HS-27A (cell line): ENCODE measurements at places on chromosomes 5 and 9.

- peak; percentile 38 for DNase-seq
Measured at GRCh38 chr5:146669656-146670055, 153.7 kb upstream of the GPR151 start.

DNA sequence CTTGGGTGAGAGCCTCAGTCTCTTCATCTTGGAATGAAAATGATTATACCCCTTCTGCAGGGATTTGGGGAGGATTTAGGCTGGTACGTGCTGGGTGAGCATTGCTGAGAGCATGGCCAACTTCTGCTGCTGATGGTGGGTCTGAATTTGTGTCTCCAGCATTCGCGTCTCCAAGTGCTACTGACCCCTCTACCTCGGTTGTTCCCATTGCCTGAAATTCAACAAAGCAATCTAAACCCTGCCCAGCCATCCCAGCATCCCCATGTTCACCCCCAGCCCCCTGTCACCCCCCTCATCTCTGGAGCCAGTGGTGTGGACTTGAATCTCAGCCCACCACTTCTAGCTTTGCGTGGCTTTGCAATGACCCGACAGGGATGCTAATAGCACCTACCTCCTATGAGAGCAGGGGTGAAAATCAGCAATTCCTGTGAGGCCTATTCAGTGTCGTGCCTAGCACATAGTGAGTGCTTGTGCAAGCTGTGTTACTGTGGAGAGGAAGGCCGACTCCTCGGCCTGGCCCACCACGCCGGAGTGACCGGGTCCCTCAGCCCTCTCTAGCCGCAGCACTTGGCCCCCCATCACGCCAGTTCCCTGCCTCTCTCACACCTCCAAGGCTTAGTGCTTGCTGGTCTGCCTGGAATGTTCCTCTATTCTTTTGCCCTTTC lies 43.4 kb upstream of the SH3PXD2B start:
- no peak for DNase-seq

DNA sequence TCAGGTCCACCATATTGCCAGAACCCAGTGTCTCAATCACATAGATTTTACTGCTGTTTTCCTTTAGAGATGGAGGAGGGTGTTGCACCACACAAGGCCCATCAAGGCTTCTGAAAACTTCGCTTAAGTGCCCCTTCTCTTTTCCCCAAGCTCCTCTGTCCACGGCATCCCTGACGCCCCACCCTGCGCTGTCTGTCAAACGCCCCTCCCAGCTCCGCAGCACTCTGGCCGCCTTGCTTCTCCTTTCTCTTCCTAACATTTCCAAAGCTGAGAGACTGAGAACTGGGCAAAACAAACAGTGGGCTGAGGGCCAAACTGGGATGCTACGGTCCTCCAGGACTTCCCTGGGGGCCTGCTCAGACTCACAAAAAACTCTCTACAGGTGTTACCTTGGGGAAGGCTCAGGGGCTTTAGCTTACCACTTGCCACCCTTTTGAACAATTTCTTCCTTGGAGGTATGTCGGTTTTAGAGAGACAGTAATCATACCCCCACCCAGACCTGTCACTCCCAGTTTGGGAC lies 28.3 kb upstream of the ERGIC1 start:
- no peak for DNase-seq

GRCh38 chr9:3850098-3850497 lies 324.3 kb upstream of the RFX3 start:
- no peak for DNase-seq

DNA sequence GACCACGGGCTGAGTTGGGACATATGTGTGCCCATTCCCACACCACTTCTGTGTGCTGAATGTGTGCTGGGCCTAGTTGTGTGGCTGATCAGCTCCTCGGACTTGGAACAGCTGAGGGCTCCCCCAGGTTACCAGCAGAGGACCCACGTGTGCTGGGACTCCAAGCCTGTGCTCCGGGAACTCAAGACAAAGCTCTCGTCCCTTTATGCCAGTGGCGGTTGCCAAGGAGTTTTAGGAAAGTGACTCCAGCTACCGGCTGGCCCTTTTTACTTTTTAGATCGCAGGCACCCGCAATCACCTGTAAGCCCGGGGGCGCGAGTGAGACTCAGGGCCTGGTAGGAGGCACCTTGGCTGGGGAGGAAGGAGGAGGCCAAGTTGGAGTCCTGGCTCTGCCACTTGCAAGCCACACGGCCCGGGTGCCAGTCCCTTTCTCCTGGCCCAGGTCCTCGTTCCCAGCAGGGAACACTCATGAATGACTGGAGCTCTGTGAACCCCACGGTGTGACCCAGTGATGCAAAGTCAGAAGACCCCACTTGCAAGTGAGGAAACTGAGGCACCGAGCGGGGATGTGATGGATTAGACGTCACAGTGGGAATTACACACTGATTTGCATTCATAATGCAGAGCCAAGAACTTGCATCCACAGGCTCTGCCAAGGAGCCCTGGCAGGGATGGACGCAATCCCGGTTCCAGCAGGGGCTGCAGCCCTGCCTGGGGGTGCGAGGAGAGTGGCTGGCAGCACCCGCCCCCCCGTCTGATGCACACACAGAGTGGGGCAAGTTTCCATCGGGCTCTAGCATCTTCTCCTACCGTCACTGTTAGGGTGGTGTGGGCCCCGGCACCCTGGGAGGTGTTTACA lies 26.9 kb downstream of the CRB2 start:
- DNase-seq: no peak

DNA sequence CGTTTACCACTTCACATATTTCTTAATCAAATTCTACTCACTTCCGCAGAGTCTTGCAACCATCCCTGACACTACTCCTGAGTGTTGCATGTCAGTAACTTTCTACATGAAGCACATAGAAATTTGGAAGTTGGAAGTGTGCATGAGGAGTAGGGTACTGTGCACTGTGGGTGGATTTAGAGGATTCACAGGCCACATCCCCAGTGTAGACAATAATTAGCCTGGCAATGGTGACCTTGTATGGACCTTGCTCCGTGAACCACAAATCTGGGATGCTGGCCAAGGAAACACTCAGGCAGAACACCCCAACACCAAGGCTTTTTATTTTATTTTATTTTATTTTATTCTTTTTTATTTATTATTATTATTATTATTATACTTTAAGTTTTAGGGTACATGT lies 25.5 kb downstream of the CTSL start:
- DNase-seq: no peak

DNA sequence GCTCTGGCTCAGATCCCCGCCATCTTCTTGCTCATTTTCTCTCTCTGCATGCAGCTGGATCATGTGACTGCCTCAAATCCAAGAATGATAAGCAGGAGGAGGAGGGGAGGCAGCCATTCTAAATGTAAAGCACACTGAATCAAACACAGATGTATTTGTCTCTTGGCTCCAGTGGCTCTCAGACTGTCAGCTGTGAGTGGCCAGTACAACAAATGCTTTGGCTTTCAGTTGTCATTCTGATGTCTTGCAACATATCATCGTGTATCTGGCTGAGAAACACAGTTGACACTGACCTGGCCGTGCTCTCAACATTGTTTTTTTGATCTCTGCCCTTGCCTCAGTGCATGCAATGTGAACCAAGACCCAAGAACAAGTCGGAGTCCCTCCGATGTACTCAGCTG lies 233.1 kb downstream of the ADAMTSL1 start:
- DNase-seq: no peak

DNA sequence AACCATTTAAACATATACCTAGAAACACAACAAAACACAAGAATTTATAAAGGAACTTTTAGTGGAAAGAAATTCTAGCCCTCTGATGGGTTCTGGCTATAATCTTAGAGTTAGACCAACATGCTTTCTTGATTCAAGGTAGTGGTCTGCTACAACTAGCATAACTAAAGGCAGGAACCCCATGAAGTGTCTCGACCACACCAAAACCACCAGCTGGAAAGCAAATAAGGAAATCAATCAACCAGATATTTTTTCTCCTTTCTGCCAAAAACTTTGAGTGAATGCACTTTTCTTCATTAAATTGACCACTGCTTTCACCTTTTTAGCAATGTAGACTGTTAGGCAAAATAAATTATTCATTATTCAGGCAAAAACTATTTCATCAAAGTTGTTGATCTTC lies 346.4 kb downstream of the EBF1 start:
- DNase-seq: no peak

DNA sequence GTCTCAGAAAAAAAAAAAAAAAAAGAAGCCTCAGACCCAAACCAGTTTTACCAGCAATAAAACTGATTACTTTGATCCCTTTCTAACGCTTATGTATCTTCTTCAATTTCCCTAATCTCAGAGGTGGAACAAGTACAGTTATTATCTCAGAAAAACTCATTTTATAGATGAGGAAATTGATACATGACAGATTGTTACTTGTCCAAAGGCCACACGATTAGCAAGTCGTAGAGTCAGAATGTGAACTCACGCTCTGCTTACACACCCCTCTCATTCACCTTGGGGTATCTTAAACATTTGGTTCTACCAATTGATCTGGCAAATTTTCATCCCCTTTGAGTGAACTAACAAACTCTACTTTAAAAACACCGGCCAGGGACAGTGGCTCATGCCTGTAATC lies 110.2 kb downstream of the SUSD1 start:
- no peak for DNase-seq

DNA sequence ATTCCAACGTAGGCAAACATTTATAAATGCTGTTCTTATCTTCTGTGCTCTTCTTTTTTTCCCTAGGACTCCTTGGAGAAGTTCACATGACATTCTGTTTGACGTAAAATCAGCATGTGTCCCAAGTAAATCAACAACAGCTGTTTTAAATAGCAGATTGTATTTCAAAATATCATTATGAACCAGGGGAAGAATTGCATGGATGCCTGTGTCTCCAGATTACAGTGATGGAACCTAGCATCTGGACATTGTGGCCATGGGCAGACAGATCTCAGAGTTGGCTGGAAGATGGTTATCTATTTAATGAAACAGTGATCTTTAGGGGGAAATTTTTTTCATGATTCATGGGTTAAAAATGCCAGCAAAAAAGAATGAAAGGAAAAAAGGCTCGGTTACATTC lies 222.0 kb downstream of the MAN2A1 start:
- no peak for DNase-seq

DNA sequence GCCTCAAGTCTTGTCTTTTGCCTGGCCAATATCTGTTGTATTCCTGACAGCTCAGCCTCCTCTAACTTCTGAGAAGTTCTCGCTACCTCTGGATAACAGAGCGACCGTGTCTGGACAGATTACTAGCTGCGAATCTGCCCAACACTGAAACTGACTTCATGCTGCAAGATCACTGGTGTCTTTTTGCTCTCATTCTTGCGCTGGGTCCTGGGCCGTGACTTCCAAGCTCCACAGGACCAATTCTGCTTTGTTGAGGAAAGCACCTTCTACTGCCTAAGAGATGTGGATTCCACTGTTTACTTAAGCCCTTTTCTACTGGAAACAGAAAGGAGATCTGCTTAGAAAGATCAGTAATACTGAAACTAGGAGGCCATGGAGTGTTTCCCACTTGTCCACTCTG lies 978.8 kb upstream of the DMAC1 start:
- DNase-seq: no peak

- DNase-seq: peak; percentile 80
Measured at GRCh38 chr9:108439947-108440346, 415.8 kb downstream of the ACTL7B start.

DNA sequence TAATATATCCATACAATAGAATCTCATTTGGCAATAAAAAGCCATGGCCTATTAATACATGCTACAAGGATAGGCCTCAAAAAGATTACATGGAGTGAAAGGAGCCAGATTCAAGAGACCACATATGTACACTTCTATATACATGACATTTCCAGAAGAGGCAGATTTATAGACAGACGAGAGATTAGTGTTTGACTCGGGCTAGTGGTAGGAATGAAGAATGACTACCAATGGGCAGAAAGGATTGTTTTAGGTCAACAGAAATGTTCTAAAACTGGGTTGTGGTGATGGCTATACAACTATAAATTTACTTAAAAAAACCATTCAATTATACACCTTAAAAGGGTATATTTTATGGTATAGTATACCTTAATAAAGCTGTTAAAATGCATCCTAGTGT lies 41.9 kb downstream of the SETX start:
- no peak for DNase-seq

DNA sequence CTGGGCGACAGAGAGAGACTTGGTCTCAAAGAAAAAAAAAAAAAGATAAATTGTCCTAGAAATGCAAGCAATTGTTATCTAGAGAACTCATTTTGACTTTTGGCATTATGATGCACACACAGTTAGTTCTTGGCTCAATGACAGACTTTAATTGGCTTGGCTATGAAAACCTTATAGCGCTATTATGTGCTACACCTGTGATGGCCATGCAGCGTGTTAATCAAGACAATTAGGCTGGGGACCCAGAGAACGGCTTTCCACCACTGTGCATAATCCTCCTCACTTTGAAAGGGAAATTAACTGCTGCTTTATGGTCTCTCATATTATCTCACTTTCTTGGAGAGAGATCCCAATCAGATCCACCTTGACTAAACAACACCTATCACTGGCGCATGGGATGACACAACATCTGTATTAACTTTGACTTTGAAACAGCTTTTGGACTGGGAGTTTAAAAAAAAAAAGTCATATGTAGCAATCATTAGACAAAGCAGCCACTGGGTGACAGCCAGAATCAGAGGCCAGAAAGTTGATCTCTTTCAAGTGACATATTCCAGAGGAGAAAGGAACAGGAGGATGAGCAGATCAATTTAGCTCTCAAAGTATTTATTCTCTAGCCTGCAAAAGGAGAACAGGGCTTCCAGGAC lies 132.5 kb downstream of the PPP2R2B start:
- no peak for DNase-seq

DNA sequence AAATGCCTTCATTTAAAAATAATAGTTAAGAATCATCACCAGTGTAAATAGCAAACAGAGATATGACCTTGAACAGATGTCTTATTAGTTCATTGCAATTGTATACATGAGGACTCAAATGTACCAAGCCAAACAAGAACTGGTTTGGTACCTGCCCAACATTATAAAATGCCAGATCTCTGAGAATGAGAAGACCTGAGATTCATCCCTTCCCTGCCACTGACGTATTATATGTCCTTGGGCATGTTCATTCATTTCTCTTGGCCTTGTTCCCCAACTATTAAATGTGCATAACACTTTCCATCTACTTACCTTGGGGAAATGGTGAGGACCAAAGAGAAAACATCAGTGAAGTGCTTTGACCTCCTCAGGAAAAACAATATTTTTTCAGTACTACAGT lies 33.6 kb upstream of the ERBIN start:
- DNase-seq: no peak

DNA sequence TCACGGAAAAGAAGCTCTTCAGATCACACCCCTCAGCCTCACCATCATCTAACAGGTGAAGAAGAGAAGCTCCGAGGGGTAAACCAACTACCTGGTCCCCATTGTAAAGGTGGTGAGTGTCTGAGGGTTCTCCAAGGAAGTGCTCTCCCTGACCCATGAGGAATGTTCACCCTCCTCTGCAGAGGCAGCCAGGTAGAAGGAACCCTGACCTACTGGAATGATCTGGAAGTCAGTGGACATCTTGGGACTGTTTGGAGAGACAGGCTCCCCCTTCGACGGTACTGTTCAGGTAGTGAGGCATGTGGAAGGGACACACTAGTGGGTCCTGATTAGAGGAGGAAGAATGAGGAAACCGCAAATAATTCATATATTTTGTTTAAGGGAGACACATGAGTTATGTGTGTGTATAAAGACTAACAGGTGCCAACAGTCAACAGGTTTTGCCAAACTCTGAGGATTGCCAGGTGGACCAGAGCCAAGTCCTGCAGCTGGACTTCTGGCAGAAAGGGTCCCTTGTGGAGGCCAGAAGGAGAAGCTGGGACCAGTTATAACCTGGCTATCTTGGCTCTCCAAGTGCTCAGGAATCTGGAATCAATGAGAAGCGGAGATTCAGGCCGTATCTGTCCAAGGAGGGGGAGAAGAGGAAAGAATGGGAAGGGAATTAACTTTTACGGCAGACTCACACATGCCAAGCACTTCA lies 3.0 kb upstream of the ZBTB34 start:
- DNase-seq: no peak
